H1 (cell line): ENCODE measurements at places on chromosomes 13 and 19.

GRCh38 chr19:16366056-16366432 lies 41.4 kb downstream of the KLF2 start:
- DNase-seq = no peak

GRCh38 chr19:51686171-51686570 lies 7.0 kb upstream of the SPACA6 start:
- DNase-seq = no peak

- DNase-seq = no peak
Observed at GRCh38 chr19:50007170-50007569, 18.0 kb downstream of the VRK3 start.

DNA sequence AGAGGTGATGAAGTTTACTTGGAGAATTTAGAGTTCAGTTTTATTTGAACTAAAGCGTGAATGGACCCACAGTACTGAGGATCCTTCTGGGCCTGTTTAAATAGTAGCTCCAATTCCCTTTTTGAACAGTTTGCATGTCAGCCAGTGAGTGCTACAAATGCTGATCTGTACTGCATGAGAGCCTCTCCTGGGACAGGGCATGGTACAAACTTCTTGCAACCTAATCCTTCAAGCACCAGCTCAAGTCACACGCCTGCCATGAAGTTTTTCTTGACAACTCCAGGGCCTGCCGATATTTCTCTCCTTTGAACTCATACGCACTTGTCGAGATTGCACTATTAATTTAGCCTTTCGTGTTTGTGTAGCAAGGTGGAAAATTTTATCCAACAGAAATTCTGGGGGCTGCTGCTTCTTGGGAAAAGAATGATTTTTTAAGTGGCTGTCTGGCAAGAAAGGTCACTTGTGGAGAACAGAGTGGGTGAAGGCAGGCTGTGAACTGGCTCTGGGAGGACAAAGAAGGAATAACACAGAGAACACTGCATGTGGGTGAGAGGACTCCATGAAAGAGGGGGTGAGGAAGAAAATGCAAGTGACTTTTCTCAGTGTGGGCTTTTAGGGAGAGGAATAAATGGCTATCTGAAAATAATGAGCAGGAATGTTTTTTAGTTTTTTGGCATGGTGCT lies 192.5 kb downstream of the NDFIP2 start:
- no peak for DNase-seq

GRCh38 chr19:37691881-37692504 lies 27.6 kb downstream of the ZNF607 start:
- DNase-seq = peak; percentile 69

- no peak for DNase-seq
Observed at GRCh38 chr19:5143471-5144411, 174.8 kb downstream of the KDM4B start.

DNA sequence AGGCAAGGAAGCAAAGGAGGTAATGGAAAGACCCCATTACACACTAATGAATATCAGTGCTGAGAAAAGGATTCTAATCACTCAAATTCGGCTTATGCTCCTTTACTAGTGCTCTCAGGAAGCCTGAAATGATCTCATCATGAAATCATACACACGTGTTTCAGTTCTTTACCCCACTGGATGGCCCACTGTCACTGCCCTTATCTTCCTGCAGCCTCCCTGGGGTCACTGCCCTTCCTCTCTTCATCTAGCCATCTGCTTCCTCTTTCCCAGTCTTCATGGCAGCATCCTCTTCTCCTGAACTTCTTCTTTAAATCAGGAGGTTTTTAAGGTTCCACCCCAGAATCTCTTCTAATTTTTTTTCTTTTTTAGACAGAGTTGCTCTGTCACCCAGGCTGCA lies 27.9 kb upstream of the EEF1AKMT1 start:
- no peak for DNase-seq

DNA sequence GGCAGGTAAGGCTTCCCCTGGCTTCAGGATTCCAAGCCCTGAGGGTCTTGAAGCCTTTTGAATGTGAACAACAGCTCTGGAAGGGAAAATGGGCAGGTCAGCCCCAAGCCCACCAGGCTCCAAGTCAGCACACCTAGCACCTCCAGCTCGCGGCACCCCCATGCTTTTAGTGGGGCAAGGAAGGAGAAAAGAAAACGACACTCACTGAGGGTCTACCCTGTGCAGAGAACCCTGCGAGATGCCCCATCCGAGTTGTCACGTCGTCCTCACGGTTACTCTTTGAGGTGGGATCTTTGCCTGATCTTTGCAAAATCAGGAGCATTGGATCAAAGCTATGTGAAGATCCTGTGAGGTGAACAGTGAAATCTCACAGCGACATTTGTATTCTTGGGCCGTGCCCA lies 5.7 kb upstream of the F10 start:
- no peak for DNase-seq

DNA sequence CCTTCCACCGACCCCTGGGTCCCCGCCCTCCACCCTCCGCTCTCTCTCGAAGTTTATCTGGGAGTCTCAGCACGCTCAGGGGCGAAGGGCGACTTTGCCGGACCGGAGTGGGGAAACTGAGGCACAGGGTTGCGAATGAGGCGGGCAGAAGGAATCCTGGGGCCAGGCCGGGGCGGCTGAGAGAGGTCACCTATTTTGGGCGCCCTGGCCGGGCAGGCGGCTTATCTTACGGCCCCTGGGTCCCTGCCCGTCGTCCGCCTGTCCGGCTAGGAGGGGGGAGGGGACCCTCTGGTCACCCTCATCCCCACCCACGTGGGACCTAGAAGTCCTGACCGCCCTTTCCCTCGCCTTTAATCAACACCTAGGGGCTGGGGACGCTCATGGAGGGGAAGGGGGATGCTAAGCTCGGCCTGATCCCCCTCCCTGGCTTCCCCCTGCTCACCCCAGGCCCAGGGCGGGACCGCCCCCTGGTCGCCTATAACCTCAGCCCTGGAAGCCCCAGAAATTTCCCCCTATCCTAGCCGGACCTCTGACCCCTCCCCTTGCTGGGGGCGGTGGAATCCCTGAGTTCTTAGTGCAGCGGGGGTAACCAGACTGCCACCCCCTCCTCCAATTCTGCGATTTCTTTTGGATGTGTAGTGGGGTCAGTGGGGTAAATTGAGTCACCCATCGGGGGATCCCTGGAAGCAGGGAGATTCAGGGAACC lies 556 bp downstream of the TRIP10 start:
- DNase-seq = no peak

GRCh38 chr13:84946192-84946591 lies 853.0 kb downstream of the SLITRK6 start:
- no peak for DNase-seq

GRCh38 chr13:33228648-33229445 lies 56.7 kb downstream of the STARD13 start:
- DNase-seq = no peak

- no peak for DNase-seq
Observed at GRCh38 chr13:106182404-106182803, 353.1 kb downstream of the EFNB2 start.

DNA sequence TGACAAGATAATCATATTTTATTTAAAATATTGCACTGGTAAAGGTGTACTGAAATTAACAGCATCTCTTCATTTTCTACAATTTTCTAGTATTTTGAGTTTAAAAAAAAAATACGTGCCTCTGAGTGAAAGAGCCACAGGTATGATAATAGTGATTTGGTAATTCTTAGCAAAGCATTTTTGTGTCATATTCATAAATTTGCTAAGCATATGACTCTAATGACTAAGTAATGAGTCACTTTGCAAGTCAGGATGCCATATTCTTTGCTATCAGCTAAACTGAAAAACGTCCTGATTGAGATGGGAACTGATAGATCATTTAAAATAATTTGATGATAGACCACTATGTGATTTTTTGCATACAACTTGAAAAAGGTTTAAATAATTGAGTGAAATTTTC lies 136.1 kb upstream of the IRS2 start:
- no peak for DNase-seq

- no peak for DNase-seq
Observed at GRCh38 chr19:518598-519231, 11.4 kb downstream of the TPGS1 start.

- no peak for DNase-seq
Observed at GRCh38 chr13:99371956-99372355, 64.8 kb upstream of the GPR183 start.

- no peak for DNase-seq
Observed at GRCh38 chr19:33293255-33294057, 8.9 kb downstream of the CEBPA start.

GRCh38 chr13:113168211-113168610 lies 9.8 kb downstream of the PROZ start:
- DNase-seq = no peak
